Activated T-cell treated with anti-CD3 and anti-CD28 coated beads, Interleukin-2, amount 50 U/mL, for 1 hour (primary cell): ENCODE measurements at places on chromosomes 3 and 15.

GRCh38 chr15:56232058-56232457 is 11.6 kb downstream of the RFX7 start:
- DNase-seq = no peak

- DNase-seq = no peak
Measured at GRCh38 chr3:72220946-72221345, 436.0 kb upstream of the PROK2 start.

GRCh38 chr3:72162649-72163184 is 377.8 kb upstream of the PROK2 start:
- no peak for DNase-seq

- DNase-seq = no peak
Measured at GRCh38 chr3:106249159-106249558, 380.3 kb upstream of the CBLB start.

GRCh38 chr15:42848846-42849245 is 71.7 kb downstream of the TTBK2 start:
- DNase-seq = no peak

DNA sequence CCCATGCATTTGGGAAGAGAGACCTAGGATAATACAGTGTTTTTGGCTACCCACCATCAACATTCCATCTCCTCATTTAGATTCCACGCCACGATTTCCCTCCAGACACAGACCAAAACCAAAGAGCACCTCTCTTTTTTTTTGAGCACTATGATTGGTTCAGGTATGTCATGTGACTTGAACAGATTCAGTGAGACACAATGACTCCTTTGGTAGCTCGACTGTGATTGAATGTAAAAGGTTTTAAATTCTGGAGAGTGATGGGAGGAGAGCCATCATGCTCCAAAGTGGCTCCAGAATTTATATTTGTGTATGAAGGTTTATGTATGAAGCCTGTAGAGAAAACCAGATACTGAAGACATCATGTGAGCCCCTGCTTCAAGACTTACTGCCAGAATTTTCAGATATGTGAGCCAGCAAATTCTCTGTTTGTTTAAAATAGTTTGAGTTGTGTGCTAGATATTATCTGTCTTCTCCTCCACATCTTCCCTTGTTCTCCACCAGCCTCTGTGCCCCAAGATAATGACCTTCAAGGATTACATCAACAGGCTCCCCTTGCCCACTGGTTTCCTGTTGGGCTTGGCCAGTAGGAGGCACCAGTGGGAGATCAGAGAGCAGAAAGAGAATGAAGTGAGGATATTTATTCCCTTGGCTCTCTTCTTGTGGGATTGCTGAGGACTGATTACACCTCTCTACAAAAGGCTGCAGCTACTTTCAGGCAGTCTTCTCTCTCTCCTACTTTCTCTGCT is 12.5 kb downstream of the MYD88 start:
- no peak for DNase-seq

- no peak for DNase-seq
Measured at GRCh38 chr3:117133066-117133465, 423.5 kb downstream of the TUSC7 start.

- no peak for DNase-seq
Measured at GRCh38 chr15:74301583-74302361, 65.6 kb downstream of the CCDC33 start.

GRCh38 chr3:127351321-127351720 is 63.5 kb upstream of the PRR20G start:
- no peak for DNase-seq

DNA sequence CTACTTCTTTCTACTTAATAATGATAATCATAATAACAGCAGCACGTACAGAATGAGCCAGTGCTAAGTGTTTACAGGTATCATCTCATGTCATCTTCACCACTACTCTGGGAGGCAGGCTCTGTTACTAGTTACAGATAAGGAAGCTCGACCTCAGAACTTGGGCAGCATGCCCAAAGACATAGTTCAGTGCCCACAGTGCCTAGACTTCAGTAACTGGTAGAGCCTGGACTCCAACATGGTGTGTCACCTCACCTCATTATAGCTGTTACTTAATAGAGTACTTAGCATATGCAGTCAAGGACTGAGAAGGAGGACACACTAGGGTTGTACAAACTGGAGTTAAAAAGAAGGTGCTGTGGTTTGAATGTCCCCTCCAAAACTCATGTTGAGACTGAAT is 7.6 kb downstream of the GADL1 start:
- no peak for DNase-seq

- DNase-seq = no peak
Measured at GRCh38 chr3:20537234-20537633, 351.2 kb upstream of the SGO1 start.

DNA sequence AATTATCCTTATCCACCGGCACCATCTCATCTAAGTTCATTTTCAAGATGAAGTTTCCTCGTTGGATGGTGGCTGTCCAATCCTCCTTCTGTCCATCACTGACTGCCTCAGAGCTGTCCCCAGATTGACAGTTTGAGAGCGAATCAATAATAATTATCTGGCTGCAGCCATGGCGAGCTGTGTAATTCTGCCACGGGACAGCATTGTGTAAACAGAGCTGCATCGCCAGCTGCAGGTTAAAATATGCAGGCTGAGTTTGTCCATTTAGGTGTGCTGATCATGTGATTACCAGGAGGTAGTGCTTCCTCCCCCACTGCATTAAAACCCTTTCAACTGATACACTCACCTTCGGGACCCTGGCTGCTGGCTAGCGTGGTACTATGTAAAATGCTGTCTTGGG is 461.9 kb upstream of the ONECUT1 start:
- no peak for DNase-seq

DNA sequence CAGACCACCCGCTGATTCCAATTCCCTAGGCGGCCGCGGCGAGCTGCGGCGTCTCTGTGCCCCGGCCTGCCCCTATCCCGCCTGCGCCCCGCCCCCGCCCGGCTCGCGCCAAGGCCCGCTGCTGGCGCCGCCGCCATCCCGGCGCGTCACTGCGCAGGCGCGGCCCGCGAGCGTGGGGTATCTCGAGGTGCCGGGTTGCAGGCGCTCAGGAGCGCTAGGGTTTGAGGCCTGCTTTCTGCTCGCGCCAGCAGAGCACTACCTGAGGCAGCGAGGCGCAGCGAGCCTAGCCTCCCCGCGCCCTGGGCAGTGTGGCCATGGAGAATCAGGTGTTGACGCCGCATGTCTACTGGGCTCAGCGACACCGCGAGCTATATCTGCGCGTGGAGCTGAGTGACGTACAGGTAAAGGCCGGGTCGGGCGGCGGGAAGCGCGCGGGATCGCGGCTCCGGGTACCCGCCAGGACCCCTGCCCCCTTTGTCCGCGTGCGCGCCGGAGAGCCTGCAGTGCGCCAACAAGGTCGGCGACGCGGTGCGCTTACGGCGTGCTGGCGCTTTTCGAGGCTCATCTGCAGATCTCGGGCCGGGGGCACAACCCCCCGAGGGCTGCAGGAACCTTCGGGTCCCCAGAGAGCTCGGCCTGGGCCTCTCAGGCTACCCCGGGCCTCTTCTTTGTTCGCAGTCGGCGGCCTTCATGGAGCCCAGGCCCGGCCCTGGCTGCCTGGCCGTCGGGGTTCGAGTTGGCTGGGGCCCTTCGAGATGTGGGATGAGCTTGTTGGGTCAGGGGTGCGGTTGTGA is at the start of gene HACD3:
HACD3 (plus strand) TSS at position 146 of the 794 bp plus-strand sequence; CDS start at position 315, 169 bp downstream.
- peak; percentile 92 for DNase-seq

DNA sequence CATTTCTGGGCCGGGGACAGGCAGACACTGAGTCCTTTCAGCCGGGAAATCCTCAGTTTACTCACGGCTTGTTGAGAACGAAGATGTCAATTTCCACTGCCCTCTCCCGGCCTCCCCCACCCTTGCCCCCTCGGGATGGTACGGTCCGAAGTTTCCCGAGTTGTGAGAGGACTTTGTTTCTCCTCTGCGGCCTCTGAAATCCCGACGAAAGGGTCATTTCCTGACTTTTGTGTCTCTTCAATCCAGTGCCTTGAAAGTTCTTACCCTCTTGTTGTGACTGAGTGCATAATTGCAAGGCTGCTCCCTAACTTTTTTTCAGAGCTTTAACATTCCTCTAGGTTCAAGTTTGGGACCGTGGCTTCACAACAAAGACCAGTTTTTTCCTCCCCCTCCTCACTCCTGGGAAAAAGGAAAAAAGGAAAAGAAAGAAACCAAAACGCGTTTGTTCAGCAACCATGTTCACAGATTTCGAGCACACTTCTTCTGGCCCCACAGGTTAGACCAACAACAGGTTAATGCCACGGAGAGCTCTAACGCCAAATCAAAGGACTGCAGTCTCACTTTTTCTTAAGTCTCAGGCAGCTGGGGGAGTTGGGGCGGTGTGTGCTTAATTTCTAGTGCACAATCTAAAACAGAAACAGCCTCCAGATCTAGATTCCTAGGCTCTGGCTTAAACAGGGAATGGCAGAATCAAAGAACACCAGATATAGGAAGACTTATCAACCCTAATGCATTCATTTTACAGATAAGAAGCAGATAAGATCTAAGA is 138.9 kb downstream of the TMCO5A start:
- DNase-seq = no peak

DNA sequence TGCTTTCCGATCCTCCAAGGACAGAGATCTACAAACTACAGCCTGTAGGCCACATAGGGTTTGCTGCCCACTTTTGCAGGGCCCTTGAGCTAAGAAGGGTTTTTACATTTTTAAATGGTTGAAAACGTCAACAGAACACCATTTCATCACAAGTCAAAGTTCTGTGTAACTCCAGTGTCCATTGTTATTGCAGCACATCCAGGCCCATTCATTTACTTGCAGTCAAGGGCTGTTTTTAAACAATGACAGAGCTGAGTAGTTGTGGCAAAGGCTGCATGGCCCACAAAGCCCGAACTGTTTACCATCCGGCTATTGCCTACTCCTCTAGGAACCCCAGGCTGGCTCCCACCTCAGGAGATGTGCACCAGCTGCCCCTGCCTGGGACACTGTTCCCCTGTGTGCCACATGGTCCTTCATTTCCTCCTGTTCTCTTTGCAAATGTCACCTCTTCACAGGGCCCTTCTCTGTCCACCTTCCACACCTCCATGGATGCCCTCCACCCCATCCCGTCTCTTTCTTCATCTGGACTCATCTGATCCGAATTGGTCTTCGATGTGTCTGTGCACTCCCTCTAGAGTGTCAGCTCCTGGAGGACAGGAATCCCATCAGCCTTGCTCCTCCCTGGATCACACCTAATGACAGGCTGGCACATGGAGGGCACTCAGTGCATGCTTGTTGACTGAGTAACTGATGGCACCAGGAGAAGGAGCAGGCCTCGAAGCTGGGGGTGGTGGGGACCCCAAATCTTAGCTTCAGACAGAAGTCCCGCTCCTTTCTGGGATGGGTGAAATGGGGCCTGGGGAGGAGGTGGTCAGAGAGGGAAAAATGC is 69.5 kb upstream of the IQSEC1 start:
- DNase-seq = no peak

GRCh38 chr15:33182278-33182905 is 12.1 kb downstream of the FMN1 start:
- no peak for DNase-seq

DNA sequence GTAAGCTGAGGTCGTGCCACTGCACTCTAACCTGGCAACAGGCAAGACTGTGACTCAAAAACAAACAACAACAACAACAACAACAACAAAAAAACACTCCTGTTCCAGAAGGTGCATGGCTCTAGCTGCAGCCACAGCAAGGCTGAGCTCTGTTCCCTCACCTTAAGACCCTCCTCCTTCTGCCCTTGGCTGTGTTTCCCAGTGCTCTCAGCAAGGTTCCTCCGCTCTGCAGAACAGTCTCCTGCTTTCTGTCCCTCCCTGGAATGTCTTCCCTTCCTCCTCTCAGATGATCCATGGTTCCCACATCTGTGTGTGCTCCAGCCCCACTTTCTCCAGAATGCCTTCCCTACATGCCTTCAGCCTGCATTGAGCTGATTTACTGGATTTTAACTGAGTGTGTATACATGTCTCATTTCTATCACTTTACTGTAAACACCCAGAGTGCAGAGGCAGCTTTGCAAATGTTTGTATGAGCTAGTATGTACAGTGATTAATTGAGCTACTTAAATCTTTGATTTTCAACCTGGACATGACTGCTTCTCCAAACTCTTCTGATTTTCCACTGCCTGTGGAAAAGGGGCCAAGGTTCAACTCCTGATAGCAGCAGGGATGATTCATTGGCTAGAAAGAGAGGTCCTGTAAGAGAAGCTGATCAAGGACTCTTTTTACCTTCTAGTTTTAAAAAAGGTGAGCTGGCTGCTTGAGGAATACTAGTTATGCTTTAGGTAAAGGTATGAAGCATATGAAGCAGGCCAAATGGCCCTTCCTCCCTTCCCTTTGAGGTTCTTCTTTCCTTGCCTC is 14.7 kb downstream of the ANKUB1 start:
- DNase-seq = no peak

- DNase-seq = no peak
Measured at GRCh38 chr15:90382320-90382719, 5.7 kb upstream of the IQGAP1 start.

- DNase-seq = no peak
Measured at GRCh38 chr3:130820976-130821375, 72.9 kb upstream of the ATP2C1 start.

GRCh38 chr3:124358156-124358555 is 366.2 kb upstream of the ROPN1 start:
- DNase-seq = no peak

GRCh38 chr3:148089171-148089570 is 608.5 kb upstream of the AGTR1 start:
- DNase-seq = no peak

DNA sequence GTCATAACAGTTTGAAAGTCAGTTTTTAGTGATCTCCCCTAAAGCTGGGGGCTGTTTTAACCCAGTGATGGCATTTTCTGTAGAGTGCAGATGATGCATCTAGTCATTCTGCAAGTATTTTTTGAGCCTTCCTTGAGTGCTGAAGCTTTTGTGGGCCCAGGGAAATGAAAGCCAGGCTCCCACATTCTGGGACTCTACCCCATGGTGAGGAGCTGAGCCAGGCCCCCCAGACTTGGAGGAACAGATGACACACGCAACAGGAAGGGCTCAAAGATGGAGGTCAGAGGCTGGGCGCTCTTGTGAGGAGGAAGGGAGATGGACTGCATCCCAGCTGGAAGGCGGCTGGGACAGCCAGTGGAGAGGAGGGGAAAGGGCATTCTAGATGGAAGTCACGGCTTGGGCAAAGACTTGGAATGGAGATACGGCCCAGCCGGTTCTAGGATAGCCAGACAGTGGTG is 40.8 kb downstream of the MRAS start:
- no peak for DNase-seq

GRCh38 chr15:62125773-62126172 is 39.3 kb downstream of the C2CD4B start:
- no peak for DNase-seq

DNA sequence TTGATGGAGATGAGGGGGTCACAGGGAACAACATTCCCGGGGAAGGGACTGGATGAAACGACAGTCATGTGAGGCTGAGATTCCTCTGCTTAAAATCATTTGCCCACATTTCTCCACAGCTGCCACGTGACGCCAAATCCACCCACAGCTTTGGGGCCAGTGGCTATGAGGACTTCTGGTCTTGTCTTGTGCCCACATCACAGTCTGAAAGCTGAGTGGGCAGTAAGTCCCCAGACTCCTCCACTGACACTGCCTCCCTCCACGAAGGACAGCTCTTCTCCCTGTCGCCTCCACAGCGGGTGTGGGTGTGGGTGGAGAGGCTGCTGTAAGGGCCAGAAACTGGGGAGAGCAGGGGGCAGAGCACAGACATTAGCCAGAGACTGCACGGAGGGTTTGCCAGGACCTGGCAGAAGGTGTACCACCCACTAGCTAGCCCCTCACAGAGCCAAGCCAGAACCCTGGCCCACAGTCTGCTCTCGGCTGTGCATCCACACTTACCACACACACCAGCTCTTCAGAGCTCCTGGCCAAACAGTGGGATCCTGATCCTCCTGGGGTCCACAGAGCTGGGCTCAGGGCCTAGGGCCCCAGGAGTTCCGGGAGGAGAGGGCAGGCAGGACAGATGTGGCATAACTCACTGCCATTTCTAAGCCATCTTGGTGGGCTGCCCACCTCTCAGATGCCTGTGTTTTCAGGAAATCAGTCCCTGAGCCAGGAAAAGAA is 24.2 kb downstream of the RAB6B start:
- no peak for DNase-seq
